Hematopoietic multipotent progenitor cell treated with erythropoietin and hydrocortisone succinate and interleukin-3 and kit ligand, for 17 days (in vitro differentiated cells): ENCODE measurements at places on chromosomes 11 and 22.

DNA sequence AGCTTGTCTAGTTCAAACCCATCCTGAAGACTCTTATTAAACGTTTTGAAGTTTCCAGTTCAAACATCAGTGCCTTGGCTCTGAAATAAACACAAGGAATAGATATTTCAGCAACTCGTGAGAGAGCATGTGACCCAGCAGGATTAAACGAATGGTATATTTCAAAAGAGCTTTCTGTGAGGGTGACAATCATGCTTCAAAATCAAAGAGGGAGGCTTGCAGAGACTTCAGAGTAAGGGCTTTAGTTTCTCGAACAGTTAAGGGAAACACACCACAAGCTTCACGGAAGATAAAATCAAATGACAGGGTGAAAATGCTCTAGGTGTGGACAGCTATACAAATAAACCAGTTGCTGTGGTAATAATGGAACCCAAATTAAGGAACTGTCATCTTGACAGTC, 1.4 kb downstream of the HPS4 start:
- DNase-seq = peak; percentile 57

GRCh38 chr22:47618180-47619010, 855.9 kb downstream of the TBC1D22A start:
- no peak for DNase-seq

GRCh38 chr11:57778318-57779037, 16.9 kb downstream of the CTNND1 start:
- no peak for DNase-seq

- no peak for DNase-seq
These were observed 5.7 kb upstream of the LZTR1 start for GRCh38 chr22:20976291-20976877.

DNA sequence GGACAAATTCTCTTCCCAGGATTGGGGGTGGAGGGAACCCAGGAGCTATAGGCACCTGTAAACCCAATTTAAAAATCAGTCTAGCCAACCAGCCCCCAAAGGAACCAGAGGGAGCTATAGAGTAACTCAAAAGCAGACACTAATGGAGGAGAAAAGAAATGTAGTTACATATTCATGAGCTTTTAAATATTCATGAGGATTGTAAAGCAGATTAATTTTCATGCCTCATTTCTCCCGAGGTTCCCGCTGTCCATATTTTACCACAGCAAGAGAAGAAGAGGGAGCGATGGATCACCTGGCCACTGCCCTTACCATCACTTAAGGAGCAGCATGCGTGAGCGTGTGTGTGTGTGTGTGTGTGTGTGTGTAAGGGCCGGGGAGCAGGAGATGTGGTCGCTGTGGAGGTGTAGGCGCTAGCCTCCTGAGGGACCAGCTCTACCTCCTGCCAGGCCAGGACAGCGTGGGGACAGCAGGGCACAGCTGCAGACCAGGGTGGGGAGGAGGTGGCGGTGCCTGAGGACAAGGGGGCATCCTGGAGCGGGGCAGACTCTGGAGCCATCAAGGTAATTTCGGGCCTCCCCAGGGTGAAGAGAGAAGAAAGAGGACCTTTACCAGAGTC, 100.7 kb upstream of the THY1 start:
- no peak for DNase-seq

DNA sequence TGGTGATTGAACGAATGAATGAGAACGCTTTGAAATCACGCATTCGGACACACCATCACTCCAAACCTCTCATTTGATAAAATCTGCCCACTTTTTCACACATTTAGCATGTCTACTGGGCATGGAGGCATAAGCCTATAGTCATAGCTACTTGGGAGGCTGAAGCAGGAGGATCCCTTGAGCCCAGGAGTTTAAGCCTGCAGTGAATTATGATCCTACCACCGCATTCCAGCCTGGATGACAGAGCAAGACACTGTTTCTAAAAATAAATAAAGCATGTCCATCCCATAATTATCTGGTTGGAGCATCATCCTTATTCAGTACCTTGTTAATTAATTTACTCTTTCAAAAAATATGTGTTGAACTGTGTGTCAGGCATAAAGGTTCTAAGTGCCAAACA, 3.3 kb upstream of the PICALM start:
- DNase-seq = no peak

- DNase-seq = no peak
These were observed 11.1 kb downstream of the HPS5 start for GRCh38 chr11:18310800-18311340.

- no peak for DNase-seq
These were observed 53.9 kb upstream of the SHISAL1 start for GRCh38 chr22:44366372-44367300.

- no peak for DNase-seq
These were observed at the start of gene PARVA for GRCh38 chr11:12377106-12377823. Gene PARVA, plus strand, starts transcription at chr11:12377571. Its CDS starts 77 bp downstream, at chr11:12377648.

- no peak for DNase-seq
These were observed 97.1 kb downstream of the ME3 start for GRCh38 chr11:86575208-86575855.

DNA sequence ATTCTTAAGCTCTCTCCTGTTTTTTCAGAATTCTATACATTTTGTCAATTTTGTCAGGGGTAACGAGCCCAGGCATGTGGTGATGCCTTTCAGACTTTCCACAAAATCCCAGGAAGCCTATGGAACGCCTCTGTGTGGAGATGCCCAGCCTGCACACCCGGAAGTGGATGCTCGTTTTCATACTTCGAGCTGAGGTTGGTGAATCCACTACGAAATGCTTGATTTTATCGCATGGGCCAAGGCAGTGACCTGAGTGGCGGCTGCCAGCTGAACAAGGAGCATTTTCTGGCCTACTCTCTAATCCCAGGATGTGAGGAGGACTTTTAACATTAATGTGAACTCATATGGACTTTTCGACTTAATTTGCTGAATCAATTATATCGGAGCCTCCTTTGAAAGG, 426.7 kb upstream of the B3GAT1 start:
- no peak for DNase-seq

DNA sequence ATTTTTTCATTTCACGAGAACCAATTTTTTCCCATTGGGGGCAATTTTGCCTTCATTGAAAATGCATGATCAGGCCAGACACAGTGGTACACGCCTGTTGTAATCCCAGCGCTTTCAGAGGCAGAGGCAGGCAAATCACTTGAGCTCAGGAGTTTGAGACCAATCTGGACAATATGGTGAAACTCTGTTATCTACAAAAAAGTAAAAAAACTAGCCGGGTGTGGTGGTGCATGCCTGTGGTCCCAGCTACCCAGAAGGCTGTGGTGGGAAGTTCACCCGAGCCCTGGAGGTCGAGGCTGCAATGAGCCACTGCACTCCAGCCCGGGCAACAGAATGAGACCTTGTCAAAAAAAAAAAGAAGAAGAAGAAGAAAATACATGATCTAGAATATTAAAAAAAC, 19.2 kb upstream of the UPK3A start:
- DNase-seq = no peak

GRCh38 chr11:134171951-134172350, 51.8 kb downstream of the NCAPD3 start:
- DNase-seq = no peak

DNA sequence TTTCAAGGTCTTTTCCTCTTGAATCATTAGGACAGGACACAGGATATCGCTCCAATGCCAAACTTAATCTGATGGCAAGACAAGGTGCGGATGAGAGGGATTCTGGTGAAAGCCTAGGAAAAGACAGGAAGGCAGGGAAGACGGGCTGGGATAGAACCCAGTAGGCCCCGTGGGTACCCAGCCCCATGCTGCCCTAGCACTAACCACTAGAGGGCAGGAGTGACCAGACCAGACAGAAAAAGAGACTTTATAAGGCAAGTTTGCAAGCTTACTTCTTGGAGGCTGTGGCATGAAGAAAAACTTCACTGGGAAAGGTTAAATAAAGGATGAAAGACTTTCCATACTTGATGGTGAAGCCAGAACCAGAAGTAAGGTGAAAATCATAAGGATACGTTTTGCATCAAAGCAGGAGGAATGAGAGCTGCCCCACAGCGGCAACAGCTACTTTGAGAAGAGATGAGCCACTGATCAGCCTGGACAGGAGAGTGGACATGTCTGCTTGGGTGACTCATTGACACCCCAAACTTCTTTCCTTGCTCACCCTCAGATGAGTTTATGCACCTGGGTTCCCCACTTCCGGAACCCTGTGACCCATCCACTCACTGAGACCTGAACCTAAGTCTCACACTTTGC, 39.8 kb downstream of the SYN3 start:
- peak; percentile 24 for DNase-seq

- DNase-seq = no peak
These were observed 91.3 kb downstream of the CDKN1C start for GRCh38 chr11:2794046-2794967.

- no peak for DNase-seq
These were observed 11.6 kb downstream of the IL2RB start for GRCh38 chr22:37137903-37138665.

GRCh38 chr11:128046213-128046612, 541.1 kb downstream of the ETS1 start:
- DNase-seq = no peak

GRCh38 chr11:30652801-30653200, 66.6 kb upstream of the MPPED2 start:
- DNase-seq = no peak

GRCh38 chr11:65866509-65867283, 5.9 kb downstream of the EFEMP2 start:
- DNase-seq = no peak

- no peak for DNase-seq
These were observed 50.8 kb upstream of the PRDM11 start for GRCh38 chr11:45095691-45096010.

DNA sequence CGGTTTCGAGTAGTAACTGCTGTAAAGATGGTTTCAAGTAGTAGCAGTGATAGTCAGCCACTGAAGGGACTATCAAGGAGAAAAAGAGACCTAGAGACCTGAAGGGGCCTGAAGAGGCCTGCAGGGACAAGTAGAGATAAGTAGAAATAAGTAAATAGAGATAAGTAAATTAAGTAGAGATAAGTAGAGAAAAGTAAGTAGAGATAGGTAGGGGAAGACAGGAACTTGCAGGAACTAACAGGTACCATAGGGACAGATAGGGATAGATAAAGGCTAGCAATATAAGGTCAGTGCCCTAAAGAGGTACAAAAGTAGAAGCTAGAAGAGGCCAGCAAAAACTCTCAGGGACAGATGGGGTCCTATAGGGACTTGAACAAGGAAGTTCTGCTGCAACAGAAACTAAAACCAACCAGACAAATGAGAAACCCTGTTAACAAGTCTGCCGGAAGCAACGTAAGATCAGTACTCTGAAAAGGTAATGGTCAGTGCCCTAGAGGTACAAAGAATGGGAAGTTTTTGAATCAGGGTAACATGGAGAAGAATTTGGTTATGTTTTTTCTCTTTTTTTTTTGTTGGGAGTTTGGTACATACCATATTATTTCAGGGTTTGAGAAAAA, 9.6 kb upstream of the SC5D start:
- DNase-seq = no peak

GRCh38 chr11:3161720-3162409, 3.2 kb downstream of the OSBPL5 start:
- DNase-seq = no peak

DNA sequence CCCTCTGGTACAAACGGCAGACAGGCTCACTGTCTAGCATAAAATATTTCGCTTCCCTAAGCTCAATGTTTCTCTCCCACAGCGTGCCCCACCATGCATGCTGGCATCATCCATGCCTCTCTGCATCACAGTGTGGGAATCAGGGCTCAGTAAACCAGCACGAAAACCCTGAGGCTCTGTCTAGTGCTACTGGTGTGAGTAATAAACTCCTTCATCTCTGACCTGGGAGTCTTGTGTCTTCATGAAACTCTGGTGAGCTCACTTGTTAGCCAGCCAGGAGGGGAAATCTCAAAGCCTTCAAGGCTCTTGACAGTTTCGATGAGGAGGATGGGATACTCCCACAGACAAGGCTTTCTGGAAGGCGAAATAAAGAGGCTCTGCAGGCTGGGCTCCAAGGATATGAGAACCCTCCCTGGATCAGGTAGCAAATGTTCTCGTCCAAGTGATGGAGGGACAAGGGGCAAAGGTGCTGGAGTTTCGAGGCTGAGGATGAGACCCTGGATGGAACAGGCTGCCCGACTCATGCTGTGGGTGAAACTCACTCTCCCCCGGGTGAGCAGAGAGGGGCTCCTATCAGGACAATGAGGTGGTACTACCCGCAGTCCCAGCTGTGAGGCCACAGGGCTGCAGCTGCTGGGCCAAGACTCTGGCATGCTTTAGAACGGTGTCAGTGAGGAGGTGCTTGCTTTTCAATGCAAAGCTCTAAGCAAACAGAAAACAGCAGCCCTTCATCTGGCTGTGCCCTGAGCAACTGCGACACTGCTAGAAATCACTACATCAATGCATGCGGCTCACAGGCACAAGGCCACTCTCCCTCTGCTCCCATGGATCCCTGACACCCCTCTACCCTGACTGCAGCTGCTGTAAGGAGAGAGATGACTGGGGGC, 69.3 kb downstream of the SHANK2 start:
- no peak for DNase-seq

DNA sequence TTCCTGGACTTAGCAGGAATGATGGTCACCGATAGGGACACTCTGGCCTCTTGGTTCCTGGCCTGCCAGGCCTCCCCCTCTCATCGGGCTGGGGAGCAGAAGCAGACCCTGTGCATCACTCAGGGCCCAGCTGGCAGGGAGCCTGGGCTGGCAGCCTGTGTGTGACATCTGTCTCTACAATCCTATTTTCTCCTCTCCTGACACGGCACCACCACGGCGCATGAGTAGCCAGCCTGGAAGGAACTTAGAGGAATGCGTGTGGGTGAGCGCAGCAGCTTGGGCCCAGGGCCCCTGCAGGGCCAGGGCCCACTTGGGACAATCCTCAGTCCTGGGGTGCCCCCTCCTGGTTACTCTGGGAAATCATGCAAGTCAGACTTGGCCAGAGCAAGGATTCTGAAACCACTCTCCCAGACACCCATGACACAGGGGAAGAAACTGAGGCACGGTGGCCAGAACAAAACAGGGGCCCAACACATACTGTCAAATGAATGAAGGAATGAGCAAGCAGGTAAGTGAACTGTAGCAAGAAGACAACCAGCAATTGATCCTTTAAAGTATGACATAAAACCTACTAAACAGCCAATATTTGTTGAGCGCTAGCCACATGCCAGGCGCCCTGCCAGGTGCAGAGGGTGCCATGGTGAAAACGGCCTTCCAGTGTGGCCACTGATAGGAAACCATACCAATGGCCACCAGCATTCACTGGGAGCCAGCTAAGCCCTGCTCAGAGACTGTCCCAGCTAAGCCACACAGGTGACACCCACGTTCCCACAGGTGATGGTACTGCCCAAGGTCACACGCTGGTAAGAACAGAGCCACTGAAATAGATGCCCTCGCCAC, 13.3 kb downstream of the RSPH14 start:
- DNase-seq = peak; percentile 77
